IPS-NIHi11 (cell line): ENCODE measurements at places on chromosomes 7 and 10.

DNA sequence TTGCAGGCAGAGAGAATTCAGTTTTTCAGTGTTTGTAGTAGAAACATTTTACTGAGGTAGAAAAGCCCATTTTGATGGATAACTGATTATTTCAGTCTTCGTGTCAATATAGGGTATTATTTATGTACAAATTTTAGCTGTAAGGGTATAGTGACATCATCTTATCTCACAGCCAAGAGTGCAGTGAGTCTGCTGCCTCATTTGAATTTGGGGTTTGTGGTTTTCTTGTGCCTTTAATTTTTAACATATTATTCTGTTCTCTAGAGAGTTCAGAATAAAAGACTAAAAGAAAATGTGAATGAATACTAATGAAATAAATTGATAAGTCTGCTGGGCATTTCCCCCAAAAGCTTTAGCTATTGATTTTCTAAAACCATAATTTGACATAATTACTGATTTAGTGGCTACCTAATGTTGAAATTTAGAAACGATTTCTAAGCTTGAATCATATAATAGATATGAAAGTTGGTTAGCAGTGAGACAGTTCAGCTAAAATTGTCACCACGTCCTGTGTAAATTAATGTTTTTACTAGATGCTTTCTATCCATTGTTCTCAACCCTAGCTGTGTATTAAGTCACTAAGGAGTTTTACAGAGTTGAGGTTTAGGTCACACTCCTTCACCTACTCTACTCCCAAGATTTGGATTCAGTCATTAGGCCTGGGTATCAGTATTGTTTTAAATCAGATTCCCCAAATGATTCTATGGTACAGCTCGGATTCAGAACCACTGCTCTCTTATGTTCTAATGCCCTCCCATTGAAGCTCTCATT lies 37.3 kb downstream of the ACADSB start:
- no peak for DNase-seq

GRCh38 chr7:47720141-47720906 lies 138.4 kb upstream of the TNS3 start:
- DNase-seq: no peak

- no peak for DNase-seq
These were observed 144.5 kb upstream of the POT1 start for GRCh38 chr7:125074141-125074540.

- no peak for DNase-seq
These were observed 28.0 kb upstream of the GSAP start for GRCh38 chr7:77444123-77444522.

- DNase-seq: no peak
These were observed 56.7 kb upstream of the SDK1 start for GRCh38 chr7:3244241-3244814.

DNA sequence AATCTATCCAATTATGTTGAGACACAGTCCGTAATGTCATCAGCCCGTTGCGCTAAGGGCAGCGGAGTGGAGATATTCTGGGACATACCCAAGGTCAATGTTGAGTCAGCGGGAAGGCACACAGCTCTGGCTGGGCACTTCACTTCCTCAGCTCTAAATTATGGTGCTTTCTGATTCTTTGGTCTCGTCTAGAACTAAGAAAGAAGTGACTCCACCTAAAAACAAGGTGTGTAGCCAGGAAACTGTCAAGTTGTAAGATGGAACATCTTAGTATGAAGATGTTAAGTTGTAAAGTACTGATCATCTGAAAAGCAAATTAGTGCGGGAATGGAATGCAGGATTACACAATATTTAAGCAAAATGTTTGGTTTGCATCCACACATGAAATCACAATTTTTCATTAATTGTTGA lies 43.1 kb downstream of the BAIAP2L1 start:
- no peak for DNase-seq

GRCh38 chr10:113369365-113369694 lies 183.5 kb upstream of the HABP2 start:
- DNase-seq: no peak

- DNase-seq: no peak
These were observed 78.2 kb upstream of the TARP start for GRCh38 chr7:38351601-38352000.
